ENCODE measurements at places on chromosomes 7 and 10.

DNA sequence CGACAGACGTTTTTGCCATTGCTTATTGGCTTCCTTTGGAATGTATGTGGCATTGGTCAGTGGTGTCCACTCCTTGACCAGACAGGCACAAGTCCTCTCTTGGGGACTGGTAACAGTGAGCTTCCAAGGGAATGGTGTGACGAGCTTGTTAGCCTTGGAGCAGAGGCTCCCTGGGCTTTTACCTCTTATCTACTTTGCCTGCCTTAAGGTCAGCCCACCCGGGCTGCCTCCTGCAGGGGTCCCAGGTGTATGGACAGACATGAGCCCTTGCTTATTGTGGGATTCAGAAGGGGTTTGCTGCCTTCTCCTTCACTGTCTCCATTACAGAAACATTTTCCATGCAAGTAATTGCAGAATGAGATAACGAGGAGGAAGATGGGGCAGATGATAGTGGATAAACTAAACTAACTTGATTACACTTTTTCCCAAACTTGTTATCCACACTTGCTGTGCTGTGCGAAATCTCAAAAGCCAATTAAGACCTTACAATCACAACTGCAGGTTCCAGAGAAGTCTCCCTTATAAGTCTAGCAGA lies 29.7 kb downstream of the PLPP4 start:
- H3K4me1 ChIP-seq: no peaks in the 10 kb centered on the region
- no peaks in the 10 kb centered on the region for H3K36me3 ChIP-seq
- no peak for DNase-seq
- no peak overlapping the region for H3K27ac ChIP-seq
- H3K4me3 ChIP-seq: no peak overlapping the region
- no peaks in the 10 kb centered on the region for H3K27me3 ChIP-seq

DNA sequence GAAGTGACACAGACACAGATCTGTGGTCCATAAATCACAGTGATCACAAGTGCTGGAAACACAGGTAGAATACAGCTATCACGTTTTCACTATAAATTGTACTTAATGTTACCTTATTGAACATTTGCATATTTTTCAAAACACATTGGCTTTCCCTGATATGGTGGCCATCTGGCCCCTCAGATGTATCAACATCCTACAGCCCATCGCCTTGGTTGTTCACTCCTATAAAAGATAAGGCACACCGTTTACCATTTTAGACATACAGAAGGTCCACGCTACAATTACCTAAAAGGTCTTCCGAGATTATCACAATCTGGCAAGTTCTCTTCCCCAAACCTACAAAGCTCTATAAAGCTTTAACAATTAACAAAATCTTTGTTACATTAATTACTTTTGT lies 91.4 kb downstream of the SRPK2 start:
- peaks cover 35% of the 10 kb centered on the region for H3K4me1 ChIP-seq
- no peak for DNase-seq
- no peaks in the 10 kb centered on the region for H3K27me3 ChIP-seq
- no peak overlapping the region for H3K27ac ChIP-seq
- H3K4me3 ChIP-seq: no peak overlapping the region

- no peak overlapping the region for H3K4me3 ChIP-seq
- no peaks in the 10 kb centered on the region for H3K4me1 ChIP-seq
- DNase-seq: no peak
- no peaks in the 10 kb centered on the region for H3K36me3 ChIP-seq
Measured at GRCh38 chr10:131090761-131091661, 220.5 kb downstream of the TCERG1L start.

DNA sequence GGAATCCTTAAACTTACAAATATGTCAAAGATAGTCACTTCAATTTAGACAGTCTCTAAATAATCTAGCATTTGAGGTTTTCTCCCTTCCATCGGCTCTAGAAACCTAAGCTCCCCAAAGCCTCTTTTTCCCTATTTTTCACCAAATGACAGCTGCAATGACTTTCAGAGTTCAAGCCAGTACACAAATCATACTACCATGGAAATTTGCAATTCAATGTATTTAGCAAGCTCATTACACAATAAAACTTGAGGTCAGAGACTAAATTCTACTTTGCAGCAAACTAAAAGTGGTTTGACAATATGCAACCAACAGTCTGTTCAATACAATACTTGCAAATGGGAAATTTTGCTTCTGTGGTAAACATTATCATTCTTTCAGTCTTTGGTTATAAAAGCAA lies 80.3 kb downstream of the SKIDA1 start:
- H3K4me3 ChIP-seq: no peak overlapping the region
- H3K27ac ChIP-seq: no peak overlapping the region
- no peaks in the 10 kb centered on the region for H3K27me3 ChIP-seq
- no peak for DNase-seq
- 0 out of 2 replicates have a peak, but pooled peaks cover 2% of the 10 kb centered on the region for H3K4me1 ChIP-seq

- H3K27ac ChIP-seq: peak overlapping the region; percentile 38
- H3K4me3 ChIP-seq: no peak overlapping the region
- H3K4me1 ChIP-seq: peaks cover 15% of the 10 kb centered on the region
- H3K27me3 ChIP-seq: no peaks in the 10 kb centered on the region
- DNase-seq: peak; percentile 22
- H3K36me3 ChIP-seq: no peaks in the 10 kb centered on the region
Measured at GRCh38 chr10:50362547-50363125, 111.3 kb upstream of the ASAH2 start.

GRCh38 chr10:8054244-8054493 lies 319 bp upstream of the GATA3 start:
- no peak for DNase-seq
- peaks cover 4% of the 10 kb centered on the region for H3K27me3 ChIP-seq
- no peaks in the 10 kb centered on the region for H3K4me1 ChIP-seq
- H3K27ac ChIP-seq: no peak overlapping the region
- no peak overlapping the region for H3K4me3 ChIP-seq

Measured in MM.1S (cell line).